Activated naive CD4-positive, alpha-beta T cell (primary cell): ENCODE measurements at places on chromosomes 2 and 18.

DNA sequence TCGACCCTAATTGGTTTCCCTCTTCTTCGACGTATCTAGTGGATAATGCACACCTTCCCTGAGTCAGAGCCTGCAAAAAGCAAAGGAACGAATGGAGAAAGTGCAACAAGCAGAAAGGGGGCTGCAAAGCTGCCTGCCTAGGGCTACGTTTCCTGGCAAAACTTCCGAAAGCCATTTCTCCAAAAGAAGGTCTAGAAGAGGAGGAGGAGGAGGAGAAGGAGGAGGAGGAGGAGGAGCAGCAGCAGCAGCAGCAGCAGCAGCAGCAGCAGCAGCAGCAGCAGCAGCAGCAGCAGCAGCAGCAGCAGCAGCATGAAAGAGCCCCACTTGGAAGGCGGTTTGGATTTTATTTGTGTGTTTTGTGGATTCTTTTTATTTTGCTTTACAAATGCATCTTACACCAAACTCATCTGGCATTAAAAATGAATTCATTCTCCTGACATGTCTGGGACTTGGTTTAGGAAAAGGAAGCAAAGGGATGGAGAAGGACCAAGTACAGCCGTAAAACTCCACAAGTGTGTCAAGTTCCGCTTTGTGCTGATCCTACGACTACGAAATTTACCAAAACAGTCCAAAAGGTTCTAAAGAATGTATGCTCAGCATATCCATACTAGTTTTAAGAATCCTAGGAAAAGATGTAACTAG is 2.0 kb downstream of the TCF4 start:
- DNase-seq, result no peak

- no peak for DNase-seq
Measured at GRCh38 chr2:102630458-102630857, 11.1 kb downstream of the SLC9A2 start.

GRCh38 chr2:103529798-103530502 is 768.1 kb downstream of the TMEM182 start:
- DNase-seq, result no peak

DNA sequence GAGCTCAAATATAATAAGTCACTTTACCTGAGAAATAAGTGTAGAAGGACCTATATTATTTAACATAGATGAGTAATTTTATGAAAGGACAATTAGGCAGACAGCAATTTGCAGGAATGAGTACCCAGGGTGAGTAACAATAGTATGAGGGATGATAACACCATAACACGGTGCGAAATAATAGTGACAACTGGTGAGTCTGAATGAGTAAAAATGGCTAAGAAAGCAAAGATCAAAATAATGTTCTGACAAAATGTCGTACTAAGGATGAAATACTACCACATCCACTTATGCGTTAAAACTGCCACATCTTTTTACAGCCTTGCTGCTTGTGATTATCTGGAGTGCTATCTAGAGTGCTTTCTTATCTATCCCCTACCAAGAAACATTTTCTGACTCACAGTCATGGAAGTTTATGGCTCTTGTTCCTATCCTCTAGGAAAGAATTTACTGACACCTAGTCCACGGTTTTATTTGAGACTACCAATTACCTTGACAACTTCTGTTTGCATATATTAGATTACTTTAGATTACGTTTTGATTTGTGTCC is 929.7 kb downstream of the LRP1B start:
- no peak for DNase-seq

- no peak for DNase-seq
Measured at GRCh38 chr2:57407772-57408201, 638.8 kb upstream of the VRK2 start.

- DNase-seq, result no peak
Measured at GRCh38 chr2:98498703-98499440, 54.2 kb downstream of the INPP4A start.

DNA sequence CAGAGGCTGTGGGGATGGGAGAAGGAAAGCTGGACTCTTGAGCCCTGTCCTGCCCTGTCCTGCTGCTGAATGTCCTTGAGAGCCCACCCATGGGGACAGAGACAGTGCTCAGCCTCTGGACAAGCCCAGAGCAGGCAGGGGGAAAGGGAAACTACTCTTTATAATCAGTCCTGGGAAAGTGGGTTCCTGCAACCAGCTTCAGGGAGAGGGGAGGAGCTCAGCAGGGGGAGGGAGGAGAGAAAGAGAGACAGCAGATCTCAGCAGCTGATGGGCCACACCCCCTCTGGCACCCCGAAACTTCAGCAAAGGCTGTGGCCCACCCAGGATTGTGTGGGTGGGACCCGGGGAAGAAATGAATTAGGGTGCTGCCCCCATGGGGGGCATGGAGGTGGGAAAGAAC is 11.6 kb downstream of the ECEL1 start:
- no peak for DNase-seq

DNA sequence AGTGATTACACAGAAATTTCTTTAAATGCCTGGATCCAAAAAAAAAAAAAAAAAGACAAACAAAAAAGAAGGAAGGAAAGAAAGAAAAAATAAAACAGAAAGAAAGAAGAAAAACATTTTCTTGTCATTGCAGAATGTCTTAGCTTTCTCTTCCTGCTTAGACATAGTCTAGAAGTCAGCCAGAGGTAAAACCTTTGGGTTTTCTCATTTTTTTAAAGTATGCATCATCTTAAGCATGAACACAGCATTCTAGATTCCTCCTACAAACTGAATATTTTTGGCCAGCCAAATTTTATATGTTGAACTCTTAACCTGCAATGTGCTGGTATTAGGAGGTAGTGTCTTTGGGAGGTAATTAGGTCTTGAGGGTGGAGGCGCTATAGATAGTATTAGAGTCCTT is 243.9 kb downstream of the TRIB2 start:
- no peak for DNase-seq

GRCh38 chr2:176873403-176873802 is 339.2 kb upstream of the HNRNPA3 start:
- DNase-seq, result no peak

GRCh38 chr2:234881413-234882241 is 70.2 kb upstream of the SH3BP4 start:
- DNase-seq, result no peak

DNA sequence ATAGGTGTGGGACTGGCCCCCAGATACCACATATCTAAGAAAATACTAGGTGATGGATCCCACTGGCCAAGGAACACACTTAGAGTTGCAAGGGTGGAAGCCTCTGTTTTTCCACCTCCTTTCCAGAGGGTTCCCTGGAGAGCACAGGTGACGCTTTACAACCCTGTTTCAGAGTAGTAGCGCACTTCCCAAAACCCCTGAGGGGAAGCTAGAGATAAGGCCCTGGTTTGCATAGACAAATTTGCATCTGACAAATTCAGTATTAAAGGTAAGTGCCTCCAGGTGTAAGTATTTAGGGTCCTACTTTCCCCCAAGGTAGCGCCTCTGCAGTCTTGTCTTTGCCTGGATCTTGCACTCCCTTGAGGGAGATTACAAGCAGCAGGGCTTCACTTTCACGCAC is 474 bp upstream of the CERKL start:
- DNase-seq, result no peak

DNA sequence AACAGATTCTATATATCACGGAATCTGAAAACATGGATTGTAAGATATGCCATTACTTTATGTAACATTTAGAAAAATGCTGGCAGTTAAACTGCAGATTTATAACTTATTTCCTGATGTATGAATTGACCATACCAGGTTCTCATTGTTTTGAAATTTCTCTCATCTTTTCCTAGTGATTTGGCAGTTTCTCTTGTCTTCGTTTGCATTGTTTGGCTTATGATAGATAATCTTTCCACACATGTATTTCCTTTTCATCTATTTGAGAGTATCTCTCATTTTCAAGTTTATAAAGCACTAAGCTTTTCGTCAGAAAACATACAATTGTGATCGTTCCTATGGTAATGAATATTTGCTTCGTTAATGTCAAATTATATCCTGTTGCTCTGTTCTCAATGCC is 16.3 kb downstream of the NBEAL1 start:
- DNase-seq, result no peak

DNA sequence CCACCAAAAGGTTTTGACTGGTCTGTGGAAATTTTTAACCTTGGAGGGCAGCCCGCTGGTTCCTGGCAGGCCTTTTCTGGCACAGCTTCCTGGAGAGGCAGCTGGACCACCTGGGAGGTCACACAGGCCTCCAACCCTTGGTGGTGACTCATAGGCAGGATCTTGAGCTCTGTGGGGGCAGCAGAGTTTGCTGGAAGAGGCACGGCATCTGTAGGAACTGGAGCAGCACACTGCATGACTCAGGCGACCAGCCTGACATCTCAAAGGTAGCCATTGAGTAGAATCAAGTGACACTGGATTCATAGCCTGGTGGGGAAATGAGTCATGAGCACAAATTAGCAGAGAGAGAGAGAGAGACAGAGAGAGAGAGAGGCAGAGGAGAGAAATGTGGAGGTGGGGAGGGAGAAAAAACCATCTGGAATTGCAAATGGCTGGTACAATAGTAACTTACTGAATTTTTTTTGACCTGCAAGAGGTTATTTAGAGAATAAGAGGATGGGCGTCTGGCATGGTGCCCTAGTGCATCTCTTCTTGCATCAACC is 57.4 kb downstream of the TRPM8 start:
- DNase-seq, result no peak

GRCh38 chr2:200615247-200615646 is 29.4 kb downstream of the AOX1 start:
- no peak for DNase-seq

DNA sequence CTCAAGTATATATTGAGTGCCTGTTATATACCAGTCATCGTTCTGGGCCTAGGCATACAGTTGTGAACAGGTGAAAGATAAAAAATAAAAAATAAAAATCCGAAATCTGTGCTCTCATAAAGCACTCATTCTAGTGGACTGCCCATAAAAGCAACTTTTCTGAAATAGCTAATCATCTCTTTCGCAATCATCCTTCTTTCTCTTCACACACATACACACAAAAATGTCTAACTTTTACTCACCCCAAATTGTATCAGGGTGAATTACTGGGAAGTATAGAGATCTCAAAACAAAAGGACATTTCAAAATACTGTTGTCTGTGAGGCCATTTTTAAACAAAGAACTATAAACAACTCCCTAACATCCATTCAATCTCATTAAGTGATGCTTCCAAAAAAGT is 29.6 kb upstream of the ORC2 start:
- DNase-seq, result no peak

DNA sequence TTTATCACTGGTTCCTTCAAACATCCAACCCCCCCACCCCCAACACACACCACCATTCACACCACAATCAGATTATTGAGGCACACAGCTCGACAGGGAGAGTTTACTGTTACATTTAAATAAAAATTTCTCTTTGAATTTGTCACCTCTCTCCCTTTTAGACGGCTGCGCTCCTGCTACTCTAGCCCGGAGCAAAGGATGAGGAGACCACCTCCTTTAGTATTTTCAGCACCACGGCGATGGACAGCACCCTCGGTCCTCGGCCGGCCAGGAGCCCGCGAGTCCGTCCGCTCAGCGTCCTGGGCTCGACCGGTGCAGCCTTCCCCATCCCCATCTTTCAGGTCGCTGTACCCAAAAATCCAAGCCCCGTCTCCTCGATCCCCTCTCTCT is 892 bp downstream of the CELF4 start:
- DNase-seq, result no peak

- DNase-seq, result no peak
Measured at GRCh38 chr18:28903306-28903705, 726.4 kb upstream of the CDH2 start.

DNA sequence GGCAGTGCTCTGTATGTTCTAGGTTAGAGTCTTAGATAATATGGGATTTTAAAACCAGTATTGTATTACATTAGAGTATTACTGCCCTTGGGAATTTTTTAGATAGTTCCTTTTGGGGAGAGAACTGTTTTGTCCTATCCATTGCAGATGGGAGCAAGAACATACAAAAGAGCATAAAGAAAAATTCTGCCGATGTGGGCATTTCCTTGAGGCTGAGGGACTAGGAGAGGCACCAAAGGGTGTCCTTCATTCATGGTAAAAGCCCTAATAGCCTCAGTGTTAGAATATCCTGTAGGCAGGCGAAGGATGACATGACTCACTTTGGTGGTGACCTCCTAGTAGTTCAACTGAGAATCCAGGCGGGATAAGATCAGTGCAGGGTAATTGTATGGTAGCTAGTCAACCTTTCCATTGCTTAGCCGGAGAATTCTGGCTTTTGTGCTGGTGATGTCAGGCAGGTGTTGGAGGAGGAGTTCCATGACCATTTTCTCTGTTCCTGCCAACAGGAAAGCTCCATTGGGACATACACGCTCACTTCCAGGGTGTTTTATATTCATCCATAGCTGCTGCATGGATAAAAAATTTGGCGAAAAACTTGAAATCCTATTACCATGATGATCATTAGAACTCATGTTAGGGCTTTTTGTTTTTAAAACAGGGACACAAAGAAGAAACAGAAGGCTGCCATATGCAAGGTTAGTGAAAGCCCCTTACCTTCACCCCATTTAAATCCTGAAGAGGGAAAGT is 28.1 kb downstream of the EPAS1 start:
- DNase-seq, result no peak

GRCh38 chr2:101295895-101296294 is 12.6 kb downstream of the RNF149 start:
- DNase-seq, result no peak

GRCh38 chr2:217853301-217853881 is 149.4 kb downstream of the TNS1 start:
- DNase-seq, result no peak

- DNase-seq, result no peak
Measured at GRCh38 chr2:151853070-151853758, 25.0 kb upstream of the ARL5A start.
